ENCODE measurements at places on chromosomes 4 and X.
A peak's percentile ranks its signal among the peaks of the same experiment; 100 is the strongest.

- DNase-seq, result no peak
Measured at GRCh38 chrX:82134378-82134777, 932.5 kb downstream of the SH3BGRL start.

- no peak for DNase-seq
Measured at GRCh38 chr4:136562834-136563233, 969.5 kb downstream of the PCDH18 start.

DNA sequence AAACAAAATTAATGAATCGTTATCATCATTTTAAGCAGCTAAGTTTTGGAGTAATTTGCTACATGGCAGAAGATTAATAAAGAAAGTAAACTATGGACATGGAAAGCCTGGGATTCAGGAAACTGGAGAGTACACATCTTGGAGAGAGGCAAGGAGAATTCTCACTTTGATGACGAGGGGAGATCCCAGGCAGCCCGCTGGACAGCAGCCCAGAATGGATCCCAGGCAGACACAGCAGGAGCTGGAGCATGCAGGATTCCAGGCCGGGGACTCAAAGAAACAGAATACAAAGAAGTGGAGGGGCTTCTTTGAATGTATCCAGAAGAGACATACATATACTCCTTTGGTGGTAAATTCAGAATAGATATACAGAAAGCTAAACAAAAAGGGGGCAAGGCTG is 118.0 kb upstream of the ATP6AP2 start:
- DNase-seq, result no peak

- no peak for DNase-seq
Measured at GRCh38 chr4:136858903-136859302, 673.4 kb downstream of the PCDH18 start.

DNA sequence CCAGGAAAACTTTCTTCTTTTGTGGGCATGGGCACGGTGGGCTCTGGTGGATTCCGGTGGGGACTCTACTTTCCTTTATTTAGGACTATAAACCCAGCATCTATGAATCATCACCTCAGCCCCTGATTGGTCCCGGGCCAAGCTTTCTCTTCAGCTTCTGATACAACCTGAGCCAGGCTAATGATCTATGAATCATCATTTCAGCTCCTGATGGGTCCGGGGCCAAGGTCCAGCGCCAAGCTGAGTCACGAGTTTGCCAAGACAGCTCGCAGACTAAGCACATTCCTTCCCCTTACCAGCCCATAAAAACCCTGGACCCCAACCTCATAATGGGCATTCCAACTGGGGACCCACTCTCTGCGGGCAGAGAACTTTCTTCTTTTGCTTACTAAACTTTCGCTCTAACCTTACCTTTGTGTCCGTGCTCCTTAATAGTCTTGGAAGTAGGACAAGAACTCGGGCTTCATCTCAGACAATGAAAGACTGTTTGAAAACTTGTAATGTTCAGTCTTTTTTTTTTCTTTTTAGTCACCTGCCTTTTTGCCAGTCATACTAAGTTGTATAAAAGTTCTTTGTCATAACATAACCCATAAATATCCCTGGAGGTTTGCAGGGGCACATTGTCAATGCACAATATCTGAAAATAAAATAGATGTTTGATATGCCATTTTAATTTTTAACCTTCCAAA is 904.9 kb upstream of the EPHA5 start:
- peak; percentile 20 for DNase-seq

DNA sequence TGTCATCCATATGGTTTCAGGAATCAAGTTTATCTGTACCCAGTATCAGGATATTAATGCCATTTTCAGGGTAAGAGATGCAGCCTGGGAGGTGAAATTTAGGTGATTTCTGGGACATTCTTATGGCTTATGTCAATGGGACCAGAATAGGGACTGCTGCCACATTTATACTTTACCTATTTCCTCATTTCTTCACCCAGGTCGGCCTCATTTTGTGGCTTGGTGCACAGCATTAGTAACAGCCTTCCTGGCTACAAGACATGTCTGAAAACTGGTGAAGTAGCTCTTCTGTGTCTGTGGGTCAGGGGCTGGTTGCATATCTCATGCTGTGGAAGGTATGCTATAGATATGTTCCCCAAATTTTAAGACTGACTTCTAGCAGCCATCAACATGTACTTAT is 284.8 kb downstream of the AFF2 start:
- no peak for DNase-seq

GRCh38 chr4:22712529-22712928 is 19.8 kb downstream of the GBA3 start:
- DNase-seq, result no peak

DNA sequence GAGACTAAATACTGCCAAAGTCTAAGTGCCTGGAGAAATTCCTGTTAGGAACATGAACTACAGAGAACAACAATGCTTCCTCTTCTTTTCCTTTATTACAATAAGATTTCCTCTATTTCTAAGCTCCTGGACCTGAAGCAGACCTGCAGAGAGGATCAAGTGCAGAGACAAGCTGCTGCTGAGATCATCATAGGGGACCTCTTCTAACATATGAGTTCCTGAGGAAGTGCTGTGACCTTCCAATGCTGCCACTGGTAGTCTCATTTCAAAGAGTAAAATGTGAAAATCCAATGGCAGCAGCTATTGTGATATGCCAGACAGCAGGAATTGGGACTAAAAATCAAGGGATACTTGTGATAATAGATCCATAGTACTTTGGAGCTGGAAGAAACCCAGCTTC is 28.0 kb downstream of the CCNG2 start:
- no peak for DNase-seq

DNA sequence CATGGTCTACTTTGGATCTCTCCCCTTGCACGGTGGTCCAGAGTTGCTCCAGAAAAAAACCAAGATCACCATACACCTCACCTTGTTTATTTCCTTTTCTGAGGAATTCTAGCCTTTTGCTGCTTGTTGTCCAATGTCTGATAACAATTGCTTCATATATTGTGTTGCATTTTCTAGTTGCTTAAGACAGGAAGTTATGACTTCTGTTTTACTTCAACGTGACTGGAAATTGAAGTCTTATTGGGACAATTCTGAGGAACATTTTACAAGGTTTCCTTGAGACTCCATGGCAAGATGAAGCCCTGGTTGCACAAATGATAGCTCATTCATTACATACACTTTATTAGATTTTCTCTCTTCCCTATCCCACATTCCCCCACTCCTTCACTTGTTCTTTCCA is 5.2 kb downstream of the CXCL1 start:
- DNase-seq, result no peak

DNA sequence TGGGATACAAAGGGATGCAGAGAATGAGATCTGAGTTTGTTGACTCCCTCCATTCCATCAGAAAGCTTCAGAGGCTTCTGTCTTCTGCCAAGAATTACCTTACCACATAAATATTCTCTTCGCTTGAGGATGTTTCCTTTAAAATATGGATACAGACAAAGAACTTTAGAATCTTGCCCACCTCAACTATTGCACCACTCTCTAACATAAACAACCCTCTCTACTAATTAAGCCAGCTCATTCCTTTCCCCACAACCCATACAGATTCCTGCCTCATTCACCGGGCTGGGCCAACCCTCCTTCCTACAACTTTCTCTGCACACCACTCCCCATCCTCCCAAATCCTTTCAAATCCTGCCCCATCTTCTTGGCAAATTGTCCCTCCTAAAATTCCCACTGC is 315.8 kb downstream of the RAB28 start:
- DNase-seq, result no peak

- no peak for DNase-seq
Measured at GRCh38 chrX:49710744-49711319, 15.0 kb upstream of the PAGE1 start.

DNA sequence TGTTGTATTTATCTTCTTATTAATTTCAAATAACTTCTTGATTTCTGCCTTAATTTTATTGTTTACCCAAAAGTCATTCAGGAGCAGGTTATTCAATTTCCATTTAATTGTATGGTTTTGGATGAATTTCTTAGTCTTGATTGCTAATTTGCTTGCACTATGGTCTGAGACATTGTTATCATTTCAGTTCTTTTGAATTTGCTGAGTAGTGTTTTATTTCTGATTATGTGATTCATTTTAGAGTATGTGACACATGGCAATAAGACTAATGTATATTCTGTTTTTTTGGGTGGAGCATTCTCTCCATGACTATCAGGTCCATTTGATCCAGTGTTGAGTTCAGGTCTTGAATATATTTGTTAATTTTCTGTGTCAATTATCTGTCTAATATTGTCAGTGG is 236.7 kb downstream of the EDA2R start:
- DNase-seq, result no peak

- no peak for DNase-seq
Measured at GRCh38 chr4:139849219-139849618, 183.6 kb downstream of the MGST2 start.

DNA sequence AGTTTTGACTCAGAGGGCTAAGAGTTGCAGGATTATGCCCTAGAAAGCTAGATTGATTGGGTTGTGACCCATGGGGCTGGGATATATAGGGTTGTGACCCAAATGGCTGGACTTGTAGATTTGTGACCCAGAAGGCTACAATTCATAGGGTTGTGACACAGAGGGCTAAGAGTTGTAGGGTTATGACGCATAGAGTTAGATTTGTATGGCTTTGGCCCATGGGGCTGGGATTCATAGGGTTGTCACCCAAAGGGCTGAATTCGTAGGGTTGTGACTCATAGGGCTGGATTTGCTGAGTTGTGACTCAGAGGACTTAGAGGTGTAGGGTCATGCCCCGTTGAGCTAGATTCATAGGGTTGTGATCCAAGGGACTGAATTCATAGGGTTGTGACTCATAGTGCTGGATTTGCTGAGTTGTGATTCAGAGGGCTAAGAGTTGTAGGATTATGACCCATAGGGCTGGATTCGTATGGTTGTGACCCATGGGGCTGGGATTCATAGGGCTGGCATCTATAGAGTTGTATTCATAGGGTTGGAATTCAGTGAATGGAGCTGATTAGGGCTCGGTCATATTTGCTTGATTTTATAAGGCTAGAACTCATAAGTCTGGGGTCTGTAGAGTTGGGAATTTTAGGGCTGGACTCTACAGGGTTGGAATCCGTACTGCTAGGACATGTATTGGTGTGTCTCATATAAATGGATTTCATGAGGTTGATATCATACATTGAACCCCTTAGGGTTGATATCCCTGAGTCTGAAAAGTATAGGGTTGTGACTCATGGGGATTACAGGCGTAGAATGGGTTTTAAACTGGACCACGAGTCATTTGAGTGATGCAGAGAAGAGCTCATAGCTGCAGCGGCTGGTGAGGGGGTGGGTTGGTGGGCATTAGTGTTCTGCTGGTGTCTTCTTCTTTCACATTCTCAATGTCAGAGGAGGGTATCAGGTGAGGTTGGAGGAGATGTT is 125.7 kb downstream of the CRLF2 start:
- DNase-seq, result no peak

GRCh38 chr4:188428935-188429334 is 289.7 kb downstream of the TRIML1 start:
- DNase-seq, result no peak

DNA sequence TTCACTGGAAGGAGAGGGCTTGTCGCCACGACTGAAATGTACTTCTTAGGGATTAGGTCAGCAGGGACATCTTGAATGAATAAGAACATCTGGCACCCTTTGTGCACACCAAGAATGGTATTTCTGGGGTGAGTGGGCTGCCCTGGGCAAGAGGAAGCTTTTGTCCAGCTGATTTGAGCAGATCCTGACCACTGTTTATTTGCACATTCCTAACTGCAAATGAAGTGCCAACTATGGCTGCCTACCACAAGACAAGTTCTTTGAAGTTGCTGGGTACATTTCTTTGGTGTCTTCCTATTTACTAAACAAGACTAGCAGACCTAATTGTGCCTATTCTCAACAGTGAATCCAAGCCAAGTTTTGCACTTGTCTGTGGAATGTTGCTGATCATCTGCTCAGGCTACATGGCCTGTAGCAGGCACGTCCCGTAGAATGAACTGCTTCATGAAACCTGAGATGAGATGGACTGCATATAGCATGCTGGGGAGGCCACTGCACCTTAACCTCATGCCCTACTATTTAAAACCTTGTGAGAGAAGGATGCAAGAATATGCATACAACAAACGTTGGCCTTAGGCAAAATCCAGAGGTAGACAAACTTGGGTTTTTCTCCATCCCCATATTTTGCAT is 45.0 kb downstream of the PIR start:
- DNase-seq, result no peak

DNA sequence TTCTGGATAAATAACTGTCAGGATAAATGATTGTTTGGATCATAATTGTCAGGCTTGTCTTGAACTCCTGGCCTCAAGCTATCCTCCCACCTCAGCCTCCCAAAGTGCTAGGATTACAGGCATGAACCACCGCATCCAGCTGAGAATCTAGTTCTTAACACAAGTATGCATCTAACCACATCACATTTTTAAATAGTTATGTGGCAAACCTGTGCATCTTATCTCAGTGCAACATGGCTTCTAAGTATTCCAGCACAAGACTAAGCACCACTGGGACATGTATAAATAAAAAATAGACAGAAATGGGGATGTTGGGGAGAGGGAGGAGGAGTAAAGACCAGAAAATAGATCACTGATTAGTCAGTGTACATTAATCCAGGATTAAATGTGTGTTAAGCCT is 74.7 kb upstream of the TBL1X start:
- DNase-seq, result no peak

DNA sequence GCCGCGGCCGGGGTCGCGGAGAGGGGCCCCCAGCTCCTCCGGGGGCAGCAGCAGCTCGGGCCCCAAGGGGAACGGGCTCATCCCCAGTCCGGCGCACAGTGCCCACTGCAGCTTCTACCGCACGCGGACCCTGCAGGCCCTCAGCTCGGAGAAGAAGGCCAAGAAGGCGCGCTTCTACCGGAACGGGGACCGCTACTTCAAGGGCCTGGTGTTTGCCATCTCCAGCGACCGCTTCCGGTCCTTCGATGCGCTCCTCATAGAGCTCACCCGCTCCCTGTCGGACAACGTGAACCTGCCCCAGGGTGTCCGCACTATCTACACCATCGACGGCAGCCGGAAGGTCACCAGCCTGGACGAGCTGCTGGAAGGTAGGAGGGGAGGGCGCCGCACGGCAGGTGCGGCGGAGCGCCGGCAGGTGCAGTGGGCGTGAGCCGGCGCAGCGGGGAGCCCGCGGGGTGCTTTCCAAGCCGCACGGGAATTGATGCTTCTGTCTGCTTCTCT is 886 bp downstream of the DCLK2 start:
- peak; percentile 55 for DNase-seq

DNA sequence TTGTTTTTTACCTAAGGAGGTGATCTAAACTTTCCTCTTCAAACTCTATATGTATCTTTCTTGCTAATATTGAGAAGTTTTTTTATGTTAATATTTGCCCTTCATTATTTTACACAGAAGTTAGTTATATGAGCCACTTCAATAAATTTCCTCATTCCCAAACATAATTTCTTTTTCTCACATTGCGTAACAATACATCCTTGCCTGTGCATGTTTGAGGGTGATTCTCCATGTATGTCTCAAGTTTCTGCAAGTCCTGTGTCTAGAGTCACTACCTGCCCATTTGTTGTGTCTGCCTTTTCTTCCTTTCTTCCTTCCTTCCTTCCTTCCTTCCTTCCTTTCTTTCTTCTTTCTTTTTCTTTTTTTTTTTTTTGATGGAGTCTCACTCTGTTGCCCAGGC is 2057.9 kb downstream of the PCDH7 start:
- DNase-seq, result no peak

GRCh38 chrX:46620505-46620904 is 46.9 kb downstream of the CHST7 start:
- no peak for DNase-seq

All from HEK293T (cell line).